Head of caudate nucleus (tissue), 42 donors: ENCODE measurements at places on chromosomes 2 and 18.

GRCh38 chr2:54240515-54241469, 15.2 kb downstream of the TSPYL6 start:
- no peak for DNase-seq

GRCh38 chr2:167582619-167583018, 664.8 kb downstream of the STK39 start:
- no peak for DNase-seq

DNA sequence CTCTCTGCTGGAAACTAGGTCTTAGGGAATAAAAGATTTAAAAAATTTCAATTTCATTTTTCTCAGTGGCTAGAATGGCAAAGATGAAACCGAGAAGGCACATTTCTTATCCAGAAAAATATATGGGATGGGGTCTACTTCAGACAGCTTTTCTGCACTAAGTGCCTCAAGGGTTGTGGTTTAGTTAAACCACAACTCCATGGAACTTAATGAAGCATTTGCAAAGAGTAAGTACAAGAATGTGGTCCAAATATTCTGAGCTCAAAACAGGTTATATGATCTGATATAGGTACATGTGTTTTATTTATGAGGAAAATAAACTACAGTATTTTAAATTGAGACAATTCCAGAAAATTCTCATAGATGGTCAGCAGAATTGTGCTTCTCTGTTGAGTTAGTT, 101.8 kb upstream of the FZD5 start:
- DNase-seq, result no peak

- no peak for DNase-seq
These were observed 149.4 kb upstream of the DCC start for GRCh38 chr18:52190631-52191030.

DNA sequence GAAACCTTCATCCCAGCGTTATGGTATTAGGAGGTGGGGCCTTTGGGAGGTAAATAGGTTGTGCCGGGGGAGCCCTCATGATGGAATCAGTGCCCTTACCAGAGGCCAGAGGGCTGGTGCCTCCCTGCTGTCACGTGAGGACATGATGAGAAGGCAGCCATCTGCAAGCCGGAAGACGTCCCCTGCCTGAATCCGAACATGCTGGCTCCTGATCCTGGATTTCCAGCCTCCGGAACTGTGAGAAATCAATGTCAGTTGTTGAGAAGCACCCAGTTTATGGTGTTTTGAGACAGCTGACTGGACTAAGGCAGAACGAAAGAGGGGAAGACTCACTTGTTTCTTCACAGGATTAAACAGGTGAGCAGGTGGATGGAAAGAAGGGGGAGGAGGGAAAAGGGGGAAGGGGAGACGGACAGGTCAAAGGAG, 13.0 kb upstream of the KLF11 start:
- DNase-seq, result no peak

- DNase-seq, result peak; percentile 44
These were observed 178.7 kb downstream of the FMNL2 start for GRCh38 chr2:152513681-152514080.

DNA sequence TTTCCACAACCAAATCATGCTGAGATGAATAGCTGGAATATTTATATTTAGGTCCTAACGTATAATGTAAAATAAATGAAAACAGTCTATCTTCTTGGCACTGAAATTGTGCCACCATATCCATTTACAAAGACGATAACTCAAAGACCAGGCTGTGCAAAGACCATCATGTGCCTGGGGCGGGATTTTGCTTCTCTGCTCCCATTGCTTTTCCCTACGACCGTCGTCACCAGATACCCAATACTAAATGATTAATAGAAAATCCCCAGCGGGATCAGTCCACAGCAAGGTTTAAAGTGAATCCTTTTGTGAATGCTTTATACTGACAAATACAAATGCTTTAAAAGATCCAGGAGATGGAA, 194.3 kb upstream of the ARL4C start:
- DNase-seq, result no peak

GRCh38 chr2:144270951-144271350, 249.0 kb downstream of the ZEB2 start:
- no peak for DNase-seq

DNA sequence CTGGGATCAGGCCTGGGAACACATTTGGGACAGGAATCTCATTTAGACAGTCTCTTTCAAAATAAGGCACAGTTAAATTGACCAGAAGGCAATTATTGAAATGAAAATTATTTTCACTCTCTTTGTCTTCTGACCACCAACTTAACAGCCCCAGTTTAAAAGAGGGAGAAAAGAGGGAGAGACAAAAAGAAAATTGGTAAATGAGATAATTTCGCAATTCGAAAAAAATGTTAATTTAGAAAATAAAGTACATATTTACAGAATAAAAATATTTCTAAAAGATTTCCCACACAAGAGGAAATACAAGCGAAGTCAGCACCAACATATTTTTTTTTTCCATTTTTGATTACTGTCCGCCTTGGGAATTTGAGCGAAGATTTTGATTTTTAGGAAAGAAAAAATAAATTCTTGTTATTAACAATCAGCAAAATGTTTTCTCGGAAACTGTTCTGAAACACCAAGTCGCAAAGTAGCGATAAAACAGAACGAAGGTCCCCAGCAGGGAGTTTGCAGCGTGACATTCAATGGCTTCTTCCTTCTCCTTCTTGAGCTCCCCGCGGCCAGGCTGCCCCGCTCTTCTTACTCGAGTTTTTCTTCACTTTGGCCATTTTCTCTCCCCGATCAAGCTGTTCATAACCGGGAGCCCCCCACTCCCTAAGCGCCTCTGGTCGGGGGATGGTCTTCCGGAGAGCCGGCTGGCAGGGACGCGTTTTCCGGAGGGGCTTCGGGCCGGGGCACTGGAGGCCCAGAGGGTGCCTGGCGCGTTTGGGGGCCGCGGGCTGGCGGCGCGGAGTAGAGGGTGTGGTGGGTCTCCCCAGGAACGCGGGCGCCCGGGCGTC, 5.0 kb downstream of the SP9 start:
- no peak for DNase-seq

DNA sequence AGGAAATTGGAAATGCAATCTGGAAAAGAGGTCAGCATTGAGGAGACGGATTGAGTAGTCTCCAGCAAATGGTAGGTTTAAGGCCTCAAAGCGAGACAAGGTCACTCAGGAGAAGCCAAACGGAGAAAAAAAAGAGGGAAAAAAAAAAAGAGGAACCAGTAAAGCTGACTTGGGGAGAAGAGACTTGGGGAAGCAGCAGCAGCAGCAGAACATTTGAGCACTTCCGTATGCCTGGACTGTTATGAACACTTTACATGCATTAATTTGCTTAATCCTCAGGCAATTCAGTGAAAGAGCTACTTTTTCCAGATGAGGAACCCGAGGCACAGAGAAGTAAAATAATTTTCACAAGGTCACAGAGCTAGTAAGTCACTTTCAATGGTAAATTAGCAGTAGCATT, 81.3 kb downstream of the OSBPL6 start:
- no peak for DNase-seq

DNA sequence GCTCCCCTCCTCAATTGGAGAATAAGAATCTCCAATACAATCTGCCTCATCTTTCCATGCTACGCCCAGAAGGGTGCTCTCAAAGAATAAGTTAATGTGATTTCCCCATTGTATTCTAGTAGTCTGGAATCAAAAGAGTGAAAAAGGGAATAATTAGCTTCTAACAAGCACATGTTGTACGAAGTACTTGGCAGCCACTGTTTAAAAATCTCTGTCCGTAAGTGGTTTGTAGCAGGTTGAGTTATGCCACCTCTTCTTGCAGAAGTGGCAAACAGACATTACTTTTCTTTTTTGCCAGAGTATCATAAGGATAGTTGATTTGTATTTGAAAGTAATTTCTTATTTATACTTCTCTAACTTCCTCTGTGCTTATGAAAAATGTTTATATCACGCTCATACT, 184.7 kb downstream of the CD226 start:
- no peak for DNase-seq

GRCh38 chr18:22559414-22560274, 141.9 kb upstream of the CTAGE1 start:
- DNase-seq, result no peak

GRCh38 chr2:73852020-73852419, 23.3 kb downstream of the STAMBP start:
- no peak for DNase-seq

GRCh38 chr2:97983134-97983533, 12.6 kb downstream of the TMEM131 start:
- no peak for DNase-seq

DNA sequence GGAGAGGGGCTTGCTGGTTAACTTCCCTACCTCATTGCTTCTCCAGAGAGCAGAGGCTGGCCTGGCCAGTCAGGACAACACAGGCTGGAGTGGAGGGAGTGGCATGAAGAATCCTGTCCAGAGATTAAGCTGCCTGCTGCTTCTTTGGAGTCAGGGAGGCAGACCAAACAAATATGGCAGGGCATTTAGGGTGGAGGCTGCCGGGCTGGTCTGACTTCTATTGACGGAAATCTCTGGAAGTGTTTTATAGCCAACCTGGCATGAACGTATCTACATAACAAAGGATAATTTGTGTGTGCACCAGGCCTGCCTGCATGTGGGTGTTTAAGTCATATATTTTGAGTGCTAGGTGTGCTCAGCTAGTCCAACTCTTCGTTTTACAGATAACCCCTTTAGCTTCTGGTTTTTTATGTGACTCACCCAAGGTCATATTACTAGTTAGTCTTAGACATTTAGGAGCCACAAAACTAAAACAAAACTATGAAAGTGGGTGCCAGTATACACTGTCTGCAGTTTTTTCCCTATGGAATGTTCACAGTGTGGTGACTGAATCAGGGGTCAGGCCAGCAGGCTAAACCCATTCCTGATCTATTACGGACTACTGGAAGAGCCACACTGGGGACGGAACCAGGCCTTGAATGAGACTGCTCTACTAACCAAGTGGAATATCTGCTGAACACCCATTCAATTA, 5.5 kb downstream of the NPC1 start:
- no peak for DNase-seq

DNA sequence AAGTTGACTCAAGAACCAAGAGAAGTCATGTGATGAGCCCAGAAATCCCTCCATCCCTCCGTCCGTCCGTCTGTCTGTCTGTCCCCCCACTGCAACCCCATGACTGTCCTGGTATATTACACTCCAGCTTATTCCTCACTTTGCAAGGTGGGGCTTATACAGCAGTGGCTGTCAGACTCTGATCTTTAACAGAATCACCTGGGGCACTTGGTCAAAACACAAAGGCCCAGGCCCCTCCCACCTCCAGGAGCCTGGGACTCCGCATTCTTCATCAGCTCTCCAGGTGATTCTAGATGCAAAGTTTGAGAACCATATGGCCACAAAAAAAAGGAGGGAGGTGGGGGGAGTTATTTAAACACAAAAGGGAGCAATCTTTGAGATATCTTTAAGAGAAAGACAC, 61.4 kb downstream of the MYO5B start:
- DNase-seq, result no peak

DNA sequence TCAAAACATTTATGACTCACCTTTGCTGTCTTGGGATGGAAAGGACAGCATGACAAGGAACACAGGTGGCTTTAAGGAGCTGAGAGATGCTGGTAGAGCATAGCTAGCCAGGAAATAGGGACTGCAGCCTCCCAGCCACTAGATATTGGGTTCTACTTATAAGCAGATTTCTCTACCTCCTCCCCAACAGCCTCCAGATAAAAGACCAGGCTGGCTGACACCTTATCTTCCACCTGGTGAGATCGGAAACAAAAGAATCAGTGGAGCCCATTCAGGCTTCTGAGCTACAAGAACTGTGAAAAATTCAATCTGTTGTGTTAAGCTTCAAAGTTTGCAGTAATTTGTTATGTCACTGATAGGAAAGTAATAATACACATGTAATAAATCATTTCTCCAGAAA, 1278.5 kb upstream of the ZEB2 start:
- no peak for DNase-seq

- DNase-seq, result no peak
These were observed 4.5 kb upstream of the KIDINS220 start for GRCh38 chr2:8841932-8842331.

DNA sequence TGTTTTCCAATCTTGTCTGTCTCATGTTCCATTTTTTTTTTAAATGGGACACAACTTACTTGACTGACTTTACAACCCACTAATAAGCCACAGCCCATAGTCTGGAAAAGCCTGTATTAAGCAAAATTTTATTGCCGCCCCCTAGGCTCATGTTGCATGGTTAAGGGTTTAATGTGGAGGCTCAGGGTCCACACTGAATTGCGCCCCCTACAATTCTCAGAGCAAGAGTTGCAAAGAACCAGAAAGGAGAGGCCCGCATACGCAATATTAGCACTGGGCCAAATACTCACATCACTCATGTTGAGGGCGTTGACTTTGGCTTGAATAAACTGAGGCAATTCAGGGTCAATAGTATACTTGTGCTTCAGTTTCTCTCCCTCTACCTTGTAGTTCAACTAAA, 65.5 kb downstream of the NEB start:
- DNase-seq, result no peak

GRCh38 chr18:68738564-68738963, 23.7 kb upstream of the TMX3 start:
- DNase-seq, result no peak

GRCh38 chr2:126657148-126657635, 1.2 kb downstream of the GYPC start:
- no peak for DNase-seq

DNA sequence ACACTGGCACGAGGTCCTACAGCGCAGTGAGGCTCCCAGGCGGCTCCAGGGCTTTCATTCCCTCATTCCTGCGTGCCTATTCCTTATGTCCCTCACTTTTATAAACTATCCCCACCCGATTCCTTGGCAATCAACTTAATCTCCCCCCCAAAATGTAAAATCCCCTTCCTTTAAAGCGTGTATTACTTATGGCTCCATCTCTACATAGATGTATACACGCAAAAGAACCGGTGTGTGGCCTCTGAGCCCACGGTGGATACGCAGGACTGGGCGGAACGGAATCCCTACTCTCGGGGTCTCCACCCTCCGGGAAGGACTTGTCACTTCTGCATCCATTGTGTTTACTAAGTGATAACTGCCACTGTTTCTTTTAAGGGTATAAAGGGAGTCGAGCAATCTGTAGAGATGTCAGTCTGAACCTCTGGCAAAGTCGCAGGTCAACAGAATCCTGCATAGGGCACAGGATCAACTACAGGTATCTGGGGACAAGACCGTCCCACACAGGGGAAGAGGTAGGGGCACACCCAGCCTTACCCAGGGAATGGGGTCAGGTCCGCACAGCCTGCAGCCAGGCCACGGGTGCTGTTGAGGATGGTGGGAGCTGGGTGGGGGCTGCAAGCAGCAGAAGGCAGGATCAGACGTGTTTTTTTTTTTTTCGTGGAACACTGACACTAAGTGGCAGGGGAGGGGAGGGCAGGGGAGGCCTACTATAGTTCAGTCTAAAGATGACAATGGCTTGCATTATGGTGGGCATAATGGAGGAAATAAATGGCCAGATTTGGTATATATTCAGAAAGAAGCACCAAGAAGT, 42.1 kb downstream of the HDLBP start:
- DNase-seq, result no peak

GRCh38 chr2:24626131-24626530, 135.1 kb downstream of the NCOA1 start:
- no peak for DNase-seq
